Endodermal cell (in vitro differentiated cells): ENCODE measurements at places on chromosomes 2 and 18. TPM values are rescaled to one million over a fixed set of nuclear protein-coding genes. Genes with fewer than 3 reads are reported as not detected.

Gene EML6
- total RNA-seq = 0.80 to 2.1 TPM (median 1.1 TPM) in 3 replicates

DNA sequence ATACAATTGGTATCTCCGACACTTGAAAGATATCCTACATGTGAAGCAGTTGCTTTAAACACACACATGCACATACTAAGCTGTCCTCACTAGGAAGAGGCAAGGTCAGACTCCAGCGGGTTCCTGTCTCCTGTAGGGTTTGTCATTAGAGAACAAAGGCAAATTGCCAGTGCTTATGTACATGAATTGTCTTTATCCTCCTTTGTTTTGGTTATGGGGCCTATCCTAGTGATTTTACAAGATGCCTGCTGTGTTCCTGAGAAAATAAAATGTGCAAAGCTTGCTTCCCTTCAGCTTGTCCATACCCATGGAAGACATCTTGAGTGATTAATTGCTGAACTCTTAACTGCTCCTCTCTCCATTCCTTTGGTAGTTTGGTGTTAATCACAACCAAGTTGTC lies 86.7 kb upstream of the SLC39A10 start:
- DNase-seq = no peak

DNA sequence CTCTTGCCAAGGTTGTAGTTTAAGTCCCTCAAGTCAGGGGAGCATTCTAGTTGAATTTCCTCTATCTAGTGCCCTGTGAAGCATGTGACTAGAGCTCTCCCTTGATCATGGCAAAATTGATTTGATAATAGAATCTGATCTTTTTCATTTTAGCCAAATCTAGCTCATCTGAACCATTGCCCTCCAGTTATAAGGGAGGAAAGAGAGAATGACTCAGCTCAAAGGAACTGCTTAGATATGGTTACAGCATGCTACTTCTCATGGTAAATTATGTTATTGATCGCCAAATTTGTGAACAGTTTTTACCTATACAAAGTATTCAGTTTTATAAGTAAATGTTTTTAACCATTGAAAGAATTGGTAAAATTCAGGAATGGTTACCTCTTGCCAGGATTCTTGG lies 100.8 kb downstream of the GPR39 start:
- DNase-seq = no peak

Gene C2orf66
- 0.20 TPM in 1 of 3 replicates, not detected in the others for total RNA-seq

DNA sequence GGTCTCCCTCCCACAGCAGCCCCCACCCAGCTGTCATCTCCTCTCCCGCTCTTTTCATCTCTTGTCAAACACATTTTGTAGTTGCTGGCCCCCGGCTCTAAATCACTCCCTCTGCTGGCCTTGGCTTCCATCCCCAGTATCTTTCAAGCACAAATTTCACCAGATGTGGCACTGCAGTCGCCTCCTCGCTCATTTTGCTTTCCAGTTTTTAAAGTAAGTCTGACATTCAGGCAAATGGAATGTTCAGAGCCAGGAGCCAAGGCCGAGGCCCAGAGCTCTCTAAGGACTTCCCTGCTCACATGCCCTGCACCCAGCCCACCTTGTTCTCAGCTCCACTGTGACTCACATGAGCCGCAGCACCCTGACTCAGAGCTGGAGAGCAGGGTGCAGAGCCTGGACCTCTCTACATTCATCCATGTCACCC lies 158.4 kb downstream of the GALNT14 start:
- peak; percentile 64 for DNase-seq

DNA sequence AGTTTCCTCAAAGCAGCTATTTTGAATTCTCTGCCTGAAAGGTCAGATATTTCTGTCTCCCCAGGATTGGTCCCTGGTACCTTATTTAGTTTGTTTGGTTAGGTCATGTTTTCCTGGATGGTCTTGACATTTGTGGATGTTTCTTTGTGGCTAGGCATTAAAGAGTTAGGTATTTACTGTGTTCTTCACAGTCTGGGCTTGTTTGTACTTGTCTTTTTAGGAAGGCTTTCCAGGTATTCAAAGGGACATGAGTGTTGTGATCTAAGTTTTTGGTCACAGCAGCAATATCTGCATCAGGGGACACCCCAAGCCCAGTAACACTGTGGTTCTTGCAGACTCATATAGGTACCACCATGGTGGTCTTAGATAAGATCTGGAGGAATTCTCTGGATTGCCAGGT lies 11.8 kb downstream of the MYO3B start:
- DNase-seq = no peak

GRCh38 chr2:110679337-110679707 lies 1.5 kb upstream of the BUB1 start:
- no peak for DNase-seq

GRCh38 chr2:71150082-71150816 lies 19.8 kb downstream of the MPHOSPH10 start:
- DNase-seq = no peak

DNA sequence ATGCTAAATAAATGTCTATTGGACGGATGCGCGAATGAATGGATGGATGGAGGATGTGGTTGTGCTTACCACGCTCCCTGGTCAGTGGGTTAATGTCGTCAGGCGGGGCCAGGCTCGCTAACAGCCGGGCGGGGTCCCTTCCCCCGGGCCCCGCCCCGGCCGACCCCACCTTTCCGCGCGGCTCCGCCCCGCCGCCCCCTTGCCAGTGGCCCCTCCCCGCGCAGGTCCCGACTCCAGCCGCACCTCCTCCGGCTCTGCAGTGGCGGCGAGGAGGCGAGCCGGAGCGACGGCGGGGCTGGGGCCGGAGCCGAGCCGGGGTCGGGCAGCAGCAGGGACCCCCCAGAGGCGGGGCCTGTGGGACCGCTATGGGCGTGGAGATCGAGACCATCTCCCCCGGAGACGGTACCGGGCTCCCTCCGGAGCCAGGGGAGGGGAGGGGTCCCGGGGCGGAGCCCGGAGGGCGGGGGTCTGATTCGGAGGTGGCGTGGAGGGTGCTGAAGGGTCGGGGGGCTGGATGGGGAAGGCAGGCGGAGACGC lies at the start of gene FKBP1B:
TSS of gene FKBP1B (plus strand) at position 257 of the 537 bp plus-strand sequence. CDS start at position 366, 109 bp downstream.
- DNase-seq = peak; percentile 94
